Brain pericyte (primary cell): ENCODE measurements at places on chromosomes 1 and 21.

DNA sequence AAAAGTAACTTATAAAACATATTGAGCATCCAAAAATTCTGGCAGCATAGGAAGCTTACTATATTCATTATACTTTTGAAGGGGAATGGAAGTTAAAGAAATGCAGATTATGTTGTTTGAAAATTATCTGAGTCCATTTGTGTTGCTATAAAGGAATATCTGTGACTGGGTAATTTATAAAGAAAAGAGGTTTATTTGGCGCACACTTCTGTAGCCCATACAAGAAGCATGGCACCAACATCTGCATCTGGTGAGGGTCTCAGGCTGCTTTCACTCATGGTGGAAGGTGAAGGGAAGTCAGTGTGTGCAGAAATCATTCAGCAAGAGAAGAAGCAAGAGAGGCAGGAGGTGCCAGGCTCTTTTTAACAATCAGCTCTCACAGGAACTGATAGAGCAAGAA lies 55.5 kb upstream of the BACH1 start:
- DNase-seq: no peak

DNA sequence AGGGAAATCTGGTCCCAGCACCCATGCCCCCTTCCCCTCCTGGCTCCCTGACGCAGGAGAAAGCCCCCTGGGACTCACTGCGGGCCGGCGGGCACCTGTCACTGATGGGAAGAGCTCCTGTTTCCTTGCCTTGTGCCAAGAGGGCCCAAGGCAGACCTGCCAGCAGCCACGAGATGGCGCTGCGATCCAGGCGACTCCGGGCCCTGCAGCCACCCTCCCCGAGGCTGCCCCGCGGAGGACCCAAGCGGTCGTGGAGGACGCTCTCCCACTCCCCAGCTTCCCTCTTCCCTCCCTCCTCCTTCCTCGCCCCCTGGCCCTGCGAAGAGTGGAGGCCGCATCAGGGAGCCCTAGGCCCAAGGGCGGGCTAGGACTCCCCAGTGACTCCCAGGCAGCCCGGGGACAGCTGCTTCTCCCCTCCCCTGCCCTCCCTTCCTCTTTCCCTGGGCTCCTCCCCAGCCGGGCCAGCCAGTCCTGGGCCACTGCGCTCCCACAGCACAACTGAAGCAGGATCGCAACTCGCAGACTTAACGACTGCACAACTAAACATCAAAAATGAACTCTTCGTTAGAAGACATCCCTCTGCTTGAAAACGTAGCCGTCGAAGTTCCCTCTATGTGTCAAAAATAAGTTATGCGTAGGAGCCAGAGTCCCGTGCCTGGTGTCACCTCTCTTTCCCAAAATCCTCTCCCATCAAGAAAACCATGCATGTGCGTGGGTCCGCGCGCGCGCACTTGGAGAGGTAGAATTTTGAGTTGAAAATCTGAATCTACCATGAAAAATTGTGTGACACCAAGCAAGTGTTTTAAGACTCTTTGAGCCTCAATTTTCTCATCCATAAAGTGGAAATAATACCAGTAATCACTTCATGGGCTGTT lies 34.2 kb downstream of the BATF3 start:
- peak; percentile 46 for DNase-seq

GRCh38 chr1:208787219-208787618 lies 543.0 kb upstream of the PLXNA2 start:
- no peak for DNase-seq

DNA sequence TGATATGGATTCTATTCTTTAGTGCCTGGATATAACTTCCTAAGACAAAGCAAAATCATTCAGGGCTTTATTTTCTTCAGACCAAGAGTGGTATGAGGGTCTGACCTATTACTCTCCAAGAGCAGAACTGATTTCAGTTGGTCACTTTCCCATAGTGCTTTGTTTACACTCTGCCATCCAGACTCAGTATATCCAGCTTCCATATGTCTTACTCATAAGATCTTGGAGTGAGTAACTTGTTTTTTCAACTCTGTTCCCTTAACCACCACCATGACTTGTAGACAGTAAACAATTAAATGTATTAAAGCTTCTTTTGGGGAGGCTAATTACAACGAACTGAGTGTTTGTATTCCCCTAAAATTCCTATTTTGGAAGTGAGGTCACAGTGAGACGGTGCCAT lies 83.4 kb downstream of the USP24 start:
- no peak for DNase-seq

GRCh38 chr1:203379825-203380224 lies 28.9 kb upstream of the FMOD start:
- DNase-seq: no peak

DNA sequence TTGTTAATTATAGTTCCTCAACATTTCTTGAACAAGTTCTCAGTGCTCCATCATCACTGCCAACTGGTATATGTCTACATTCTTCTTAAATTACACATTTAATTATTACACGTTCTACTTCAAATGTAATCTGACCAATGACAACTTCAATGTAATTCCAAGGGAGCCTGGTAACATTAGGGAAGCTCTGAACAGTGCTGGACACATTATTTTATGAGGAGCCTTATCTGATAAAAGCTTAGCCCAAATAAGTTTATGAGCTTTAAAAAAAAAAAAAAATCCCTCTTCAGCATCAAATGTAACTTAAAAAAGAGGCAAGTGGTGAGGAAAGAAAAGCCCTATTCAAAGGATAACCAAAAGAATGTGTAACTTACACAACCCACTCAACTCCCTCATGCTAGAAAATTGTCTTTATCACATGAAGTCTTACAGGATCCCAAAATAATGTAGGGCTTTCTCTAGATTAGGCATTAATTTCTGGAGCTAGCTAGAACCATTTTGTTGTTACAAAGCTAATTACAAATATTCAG lies 35.2 kb upstream of the ABCA4 start:
- DNase-seq: no peak
